ENCODE measurements at places on chromosomes 12 and 14.

DNA sequence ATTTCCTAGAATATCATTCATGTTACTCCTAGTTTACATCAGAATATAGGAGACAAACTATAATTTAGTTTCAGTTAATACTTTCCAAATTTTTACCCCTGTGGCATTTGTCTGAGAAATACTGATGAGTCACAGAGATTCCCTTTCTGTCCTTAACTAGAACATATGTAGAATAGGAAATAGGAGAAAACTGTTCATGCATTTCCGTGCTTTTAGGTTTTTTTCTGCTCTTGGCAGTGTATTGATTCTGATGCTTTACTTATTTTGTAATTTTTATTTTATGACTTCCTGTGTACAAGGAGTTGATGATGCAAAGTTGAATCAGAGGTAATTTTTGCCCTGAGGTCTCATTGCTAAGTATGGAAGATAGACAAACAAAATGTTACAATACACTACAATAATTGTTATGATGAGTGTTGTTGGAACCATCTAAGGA, 23.0 kb downstream of the MNAT1 start:
- no peak for DNase-seq

- DNase-seq, result no peak
Observed at GRCh38 chr12:12216349-12217017, 50.4 kb downstream of the LRP6 start.

- no peak for DNase-seq
Observed at GRCh38 chr12:91091916-91092715, 19.2 kb downstream of the LUM start.

DNA sequence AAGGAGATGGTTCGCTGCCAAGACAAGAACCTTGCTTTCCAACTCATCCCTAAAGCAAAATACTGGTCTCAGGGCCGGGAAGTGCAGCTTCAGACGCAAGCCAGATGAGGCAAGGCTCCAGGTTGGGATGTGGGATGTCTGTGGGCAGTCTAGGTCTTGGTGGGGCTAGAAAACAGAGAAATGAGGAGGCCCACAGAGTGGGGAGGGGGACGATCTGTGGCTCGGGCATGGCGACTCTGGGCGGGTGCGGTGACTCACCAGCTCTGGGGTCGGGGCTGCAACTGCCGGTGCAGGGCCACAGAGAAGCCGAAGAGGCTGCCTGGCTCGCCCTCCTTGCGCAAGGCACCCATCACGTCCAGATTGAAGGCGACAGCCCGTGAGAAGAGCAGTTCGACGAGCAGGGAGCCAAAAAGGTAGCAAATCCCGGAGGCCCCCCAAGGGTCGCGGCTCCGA, 459 bp downstream of the ITGA7 start:
- no peak for DNase-seq

- no peak for DNase-seq
Observed at GRCh38 chr14:33986804-33987203, 35.9 kb upstream of the EGLN3 start.

- no peak for DNase-seq
Observed at GRCh38 chr12:4224206-4224889, 49.2 kb upstream of the CCND2 start.

DNA sequence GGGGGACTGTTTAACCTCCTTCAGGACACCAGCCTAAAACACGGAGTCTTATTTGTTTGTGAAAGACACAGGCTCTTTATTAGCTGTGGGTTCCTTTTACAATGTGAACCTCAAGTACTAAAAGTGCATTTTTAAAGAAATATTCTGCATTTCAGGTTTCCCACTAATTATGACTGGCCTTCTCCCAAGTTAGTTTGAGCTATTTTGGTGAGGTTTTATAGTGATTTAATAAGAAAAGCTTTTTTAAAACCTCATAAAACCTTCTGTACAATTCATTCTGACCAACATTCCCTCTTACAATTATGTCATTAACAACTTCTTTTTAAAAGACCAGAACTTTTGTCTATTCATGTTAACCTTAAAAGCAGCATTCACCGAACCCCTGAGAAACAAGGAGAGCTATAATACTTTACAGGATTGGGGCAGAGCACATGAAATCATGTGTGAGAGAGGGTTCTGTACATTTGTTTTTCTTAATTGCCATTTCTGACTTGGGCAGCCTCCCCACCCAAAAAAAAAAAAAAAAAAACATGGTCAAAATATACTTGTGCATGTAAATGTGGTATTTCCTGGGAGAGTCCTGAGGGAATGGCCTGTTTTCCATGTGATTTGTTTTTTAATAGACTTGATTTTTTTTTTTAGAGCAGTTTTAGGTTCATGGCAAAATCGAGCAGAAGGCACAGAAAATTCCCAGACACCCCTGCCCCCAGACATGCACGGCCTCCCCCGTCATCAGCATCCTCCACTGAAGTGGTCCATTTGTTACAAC, 169.5 kb downstream of the CHST11 start:
- no peak for DNase-seq

- DNase-seq, result no peak
Observed at GRCh38 chr12:43733687-43734086, 24.9 kb downstream of the PUS7L start.

GRCh38 chr14:64500088-64500487, 3.5 kb downstream of the ZBTB25 start:
- DNase-seq, result no peak

DNA sequence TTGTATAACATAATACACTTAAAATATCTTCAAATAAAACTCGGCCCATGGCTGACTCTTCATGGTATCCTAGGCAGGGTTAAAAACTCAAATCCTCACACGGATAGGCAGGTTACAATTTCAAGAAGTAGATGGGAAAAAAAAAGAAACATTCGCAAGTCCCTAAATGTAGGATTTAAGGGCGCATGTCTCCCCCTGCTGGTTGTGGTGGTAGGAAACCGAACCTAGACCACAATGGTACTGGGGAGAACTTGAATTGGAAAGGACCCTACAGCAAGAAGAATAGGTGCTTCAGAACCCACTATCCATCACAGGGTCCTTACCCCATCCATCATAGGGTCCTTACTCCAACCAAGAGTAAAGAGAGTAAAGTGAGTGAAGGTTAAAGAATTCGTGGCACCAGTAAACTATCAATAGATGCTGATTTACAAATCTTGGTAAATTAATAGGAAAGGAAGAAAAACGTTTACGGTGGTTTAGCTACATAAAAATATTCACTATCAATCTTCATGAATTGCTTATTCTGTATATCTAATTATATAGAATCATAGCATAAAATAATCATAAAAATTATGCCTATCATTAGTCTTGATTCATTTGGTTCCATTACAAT, 3.3 kb upstream of the CIPC start:
- DNase-seq, result peak; percentile 67

DNA sequence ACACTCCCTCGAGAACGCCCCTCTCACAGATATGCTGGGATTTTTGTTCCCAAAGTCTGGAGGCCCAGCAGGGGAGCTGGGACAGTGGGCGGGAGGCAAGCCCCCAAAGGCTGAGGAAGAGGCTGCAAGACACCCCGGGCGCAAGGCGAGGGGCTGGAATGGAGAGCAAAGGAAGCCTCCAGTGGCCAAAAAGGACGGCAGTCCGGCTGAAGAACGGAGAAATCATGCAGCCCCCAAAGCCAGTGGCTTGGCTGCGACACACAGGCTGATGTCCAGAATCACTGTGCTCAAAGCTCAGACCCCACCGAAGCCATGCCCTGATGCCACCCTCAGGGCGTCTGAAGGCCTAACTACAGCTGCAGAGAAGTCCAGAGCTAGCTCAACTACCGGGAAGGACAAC, 10.9 kb downstream of the CLBA1 start:
- no peak for DNase-seq

DNA sequence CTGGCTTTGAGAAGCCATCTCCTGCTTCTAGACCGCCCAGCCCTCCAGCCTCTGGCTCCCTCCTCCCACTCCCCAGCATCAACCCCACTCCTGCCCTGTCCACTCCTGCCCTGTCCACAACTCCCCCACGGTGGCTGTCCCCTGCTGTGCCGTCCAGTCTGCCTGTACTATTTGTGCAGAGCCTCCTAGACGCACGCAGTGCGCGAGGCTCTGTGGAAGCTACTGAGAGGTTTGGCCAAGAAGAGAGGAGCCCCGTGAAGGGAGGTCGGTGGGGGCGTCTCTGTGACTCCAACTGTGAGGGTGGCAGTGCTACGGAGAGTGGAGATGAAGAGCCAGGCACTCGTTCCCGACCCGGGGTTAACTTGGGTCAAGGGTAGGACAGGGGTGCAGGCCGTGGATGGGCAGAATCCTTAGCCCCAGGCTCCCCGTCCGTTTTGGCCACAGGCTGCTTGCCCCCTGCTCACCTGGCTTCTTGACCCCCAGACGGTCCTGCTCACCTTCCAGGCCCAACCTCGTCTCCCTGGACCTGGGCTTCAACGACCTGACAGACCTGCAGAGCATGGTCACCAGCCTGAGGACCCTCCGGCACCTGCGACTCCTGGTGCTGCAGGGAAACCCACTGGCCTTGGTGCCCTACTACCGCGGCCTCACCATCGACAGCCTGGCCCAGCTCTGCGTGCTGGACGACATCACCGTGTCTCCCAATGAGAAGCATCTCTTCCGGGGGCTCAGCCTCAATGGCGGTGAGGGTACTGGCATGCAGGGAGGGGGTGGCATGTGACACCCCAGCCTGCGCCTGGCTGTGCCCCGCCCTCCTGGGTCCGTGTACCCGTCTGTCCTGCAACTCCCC, 6.9 kb downstream of the LRRC43 start:
- no peak for DNase-seq

DNA sequence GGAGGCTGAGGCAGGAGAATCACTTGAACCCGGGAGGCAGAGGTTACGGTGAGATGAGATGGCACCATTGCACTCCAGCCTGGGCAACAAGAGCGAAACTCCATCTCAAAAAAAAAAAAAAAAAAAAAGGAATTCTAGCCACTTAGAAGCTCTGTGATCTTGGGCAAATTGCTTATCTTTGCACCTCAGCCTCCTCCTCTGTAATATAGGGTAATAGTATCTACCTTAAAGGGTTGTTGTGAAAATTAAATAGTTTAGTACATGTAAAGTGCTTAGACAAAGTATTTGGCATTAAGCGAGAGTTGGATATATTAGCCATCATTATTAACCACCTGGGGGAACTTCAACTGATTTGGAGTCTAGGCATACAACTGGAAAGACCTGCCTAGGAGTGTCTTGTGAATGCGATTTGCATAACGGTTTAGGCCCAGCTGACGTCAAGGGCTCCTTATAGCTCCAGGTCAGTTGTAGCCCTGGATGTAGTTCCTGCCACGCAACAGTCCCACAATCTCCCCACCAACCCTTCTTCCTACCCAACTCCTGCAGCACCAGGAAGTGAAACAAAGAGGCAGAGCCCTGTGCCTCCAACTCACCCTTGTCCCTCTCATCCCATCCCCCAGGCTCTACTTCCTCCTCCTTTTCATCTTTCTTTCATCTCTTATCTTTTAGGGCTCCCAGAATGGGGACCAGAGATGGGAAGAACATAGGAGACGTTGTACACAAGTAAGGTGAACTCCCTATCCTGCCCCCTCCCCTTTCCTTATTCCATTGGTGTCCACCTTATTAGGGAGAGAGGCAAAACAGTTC, 2.1 kb upstream of the IL23A start:
- no peak for DNase-seq

DNA sequence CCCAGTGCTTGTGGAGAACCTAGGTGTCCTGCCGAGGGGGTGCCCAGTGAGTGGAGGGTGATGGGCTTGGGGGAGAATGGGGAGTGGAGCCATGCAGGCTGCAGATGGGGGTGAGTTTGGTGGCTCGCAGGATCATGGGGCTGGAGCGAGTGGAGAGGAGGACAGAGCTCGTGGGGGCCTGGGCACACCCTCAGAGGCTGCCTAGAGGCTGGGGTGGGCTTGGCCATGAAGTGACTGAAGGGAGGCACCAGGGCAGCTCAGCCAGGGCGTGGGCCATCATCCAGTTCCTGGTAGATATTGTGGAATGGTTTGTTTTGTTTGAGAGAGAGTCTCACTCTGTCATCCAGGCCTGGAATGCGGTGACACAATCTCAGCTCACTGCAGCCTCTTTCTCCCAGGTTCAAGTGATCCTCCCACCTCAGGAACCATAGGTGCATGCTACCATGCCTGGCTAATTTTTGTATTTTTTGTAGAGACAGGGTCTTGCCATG, 43.4 kb upstream of the AMN start:
- no peak for DNase-seq

GRCh38 chr14:44995196-44995595, 33.2 kb downstream of the TOGARAM1 start:
- no peak for DNase-seq

DNA sequence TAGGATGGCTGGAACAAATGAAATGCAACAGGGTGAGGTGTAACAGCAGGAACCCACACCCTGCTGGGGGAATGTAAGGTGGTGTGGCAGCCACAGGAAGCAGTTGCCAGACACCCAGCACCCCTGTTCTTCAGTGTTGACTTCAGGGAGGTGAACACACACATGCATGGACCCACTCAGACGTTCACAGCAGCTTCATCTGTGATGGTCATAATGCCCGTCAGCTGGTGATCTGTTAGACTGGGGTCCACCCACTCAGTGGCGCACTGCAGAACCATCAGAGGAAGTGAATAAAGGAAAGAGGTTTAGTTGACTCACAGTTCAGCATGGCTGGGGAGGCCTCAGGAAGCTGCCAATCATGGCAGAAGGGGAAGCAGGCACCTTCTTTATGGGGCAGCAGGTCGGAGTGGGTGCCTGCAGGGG, 22.7 kb upstream of the TEX22 start:
- DNase-seq, result no peak

DNA sequence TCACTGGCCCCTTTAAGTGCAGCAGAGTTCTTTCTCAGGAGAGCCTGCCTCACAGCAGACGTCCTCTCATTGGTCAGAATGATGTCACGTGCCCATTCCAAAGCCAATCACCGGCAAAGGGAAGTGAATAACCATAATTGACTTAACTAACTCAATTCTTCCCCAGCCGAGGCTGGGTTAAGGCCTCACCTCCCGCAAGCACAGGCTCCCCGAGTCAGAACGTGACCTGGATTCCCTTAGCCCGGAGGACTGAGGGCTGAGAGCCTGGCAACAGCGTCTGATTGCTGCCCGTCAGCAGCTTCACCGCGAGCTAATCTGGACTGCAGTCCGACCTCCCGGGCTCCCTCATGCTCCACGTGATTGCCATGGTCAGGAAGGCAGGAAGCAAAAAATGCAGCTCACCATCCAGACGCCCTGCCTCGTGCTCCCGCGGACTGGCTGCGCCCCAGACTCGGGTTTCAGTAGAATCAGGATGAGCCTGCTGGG, 92.1 kb upstream of the FZD10 start:
- DNase-seq, result no peak

GRCh38 chr12:82430541-82431145, 72.3 kb downstream of the METTL25 start:
- DNase-seq, result no peak

DNA sequence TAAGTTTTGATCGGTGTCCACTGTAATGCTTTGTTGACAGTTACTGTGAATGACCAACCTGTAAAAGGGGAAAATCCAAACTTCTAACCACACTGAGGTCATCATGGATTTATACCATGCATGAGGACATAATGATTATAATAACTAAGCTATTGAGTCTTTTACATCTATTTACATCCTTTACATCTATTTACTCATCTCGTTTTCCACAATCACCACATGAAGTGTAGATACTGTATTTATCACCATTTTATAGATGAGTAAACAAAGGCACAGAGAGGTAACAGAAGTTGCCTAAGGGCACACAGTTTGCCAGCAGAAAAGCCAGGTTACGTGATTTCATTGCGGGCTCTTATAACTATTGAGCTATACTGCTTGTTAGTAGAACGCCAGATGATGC, 27.9 kb upstream of the EID3 start:
- DNase-seq, result no peak

- DNase-seq, result no peak
Observed at GRCh38 chr12:26704684-26705460, 128.1 kb downstream of the ITPR2 start.

GRCh38 chr14:50668826-50669143, 679 bp upstream of the SAV1 start:
- DNase-seq, result no peak

Measured in effector memory CD8-positive, alpha-beta T cell (primary cell).